ENCODE measurements at places on chromosomes 11 and 22.

DNA sequence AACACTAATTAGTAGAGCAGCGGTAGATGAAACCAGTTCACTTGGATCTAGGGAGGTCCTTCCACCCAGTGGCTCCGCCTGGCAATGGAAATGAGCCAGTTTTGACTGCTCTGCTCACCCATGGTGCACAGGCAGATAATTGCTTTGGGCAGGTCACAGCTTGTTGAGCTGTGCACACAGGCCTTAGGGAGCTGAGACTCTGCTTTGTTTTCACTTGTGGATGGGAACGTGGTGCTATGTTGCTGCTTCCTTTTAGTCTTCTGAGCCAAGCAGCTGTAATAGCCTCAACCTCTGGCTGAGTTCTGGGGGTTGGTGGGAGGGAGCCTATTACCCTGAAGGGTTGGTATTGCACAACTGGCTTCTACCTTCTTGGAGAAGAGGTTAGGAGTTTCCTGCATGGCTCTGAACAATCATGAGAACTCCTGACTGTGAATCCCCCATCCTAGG lies 262.3 kb upstream of the MTNR1B start:
- peak; percentile 31 for ATAC-seq

GRCh38 chr11:17462940-17463339 lies 13.7 kb downstream of the ABCC8 start:
- no peak for ATAC-seq

DNA sequence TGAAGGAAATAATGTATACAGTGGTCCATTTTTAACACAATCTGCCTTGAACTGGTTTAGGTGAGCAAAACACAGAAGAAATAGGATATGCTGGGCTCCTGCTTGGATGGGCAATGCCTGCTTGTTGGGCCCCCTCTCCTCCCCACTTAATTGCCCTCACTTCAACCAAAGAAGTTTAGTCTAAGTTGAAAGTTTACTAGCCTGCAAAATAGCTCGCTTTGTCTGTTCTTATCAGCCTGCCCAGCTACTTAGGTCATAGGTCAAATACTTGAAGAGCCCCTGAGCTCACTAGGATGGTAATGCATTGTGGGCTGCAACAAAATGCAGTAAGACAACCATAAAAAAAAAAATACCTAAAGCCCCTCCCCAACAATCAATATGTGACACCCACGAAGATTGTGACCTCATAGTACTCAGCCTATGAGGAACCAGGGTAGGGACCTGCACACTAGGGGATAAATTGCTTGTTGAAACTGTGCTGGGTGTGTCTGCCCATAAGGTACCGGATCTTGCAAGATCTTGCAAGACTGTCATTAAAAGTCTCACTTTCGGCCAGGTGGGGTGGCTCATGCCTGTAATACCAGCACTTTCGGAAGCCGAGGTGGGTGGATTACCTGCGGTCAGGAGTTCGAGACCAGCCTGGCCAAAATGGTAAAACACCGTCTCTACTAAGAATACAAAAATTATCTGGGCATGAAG lies 10.9 kb downstream of the DRICH1 start:
- ATAC-seq = no peak

DNA sequence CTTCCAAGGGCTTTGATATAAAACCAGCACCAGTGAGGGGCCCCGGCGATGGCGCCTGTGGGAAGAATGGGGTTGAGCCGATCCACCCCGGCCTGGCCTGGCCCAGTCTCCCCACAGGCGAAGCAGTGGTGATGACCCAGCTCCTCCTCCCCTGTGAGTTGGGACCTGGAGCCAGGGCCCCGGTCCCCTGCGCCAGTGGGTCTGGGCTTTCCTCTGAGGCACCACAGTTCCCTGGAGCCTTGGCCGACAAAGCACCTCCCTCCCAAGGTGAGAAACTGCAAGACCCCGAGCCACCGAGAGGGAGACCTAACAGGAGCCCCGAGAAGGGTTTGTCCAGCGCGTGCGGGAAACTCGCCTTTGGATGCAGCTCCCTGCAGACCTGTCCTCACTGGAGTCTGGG lies 942.9 kb downstream of the BRD1 start:
- no peak for ATAC-seq

DNA sequence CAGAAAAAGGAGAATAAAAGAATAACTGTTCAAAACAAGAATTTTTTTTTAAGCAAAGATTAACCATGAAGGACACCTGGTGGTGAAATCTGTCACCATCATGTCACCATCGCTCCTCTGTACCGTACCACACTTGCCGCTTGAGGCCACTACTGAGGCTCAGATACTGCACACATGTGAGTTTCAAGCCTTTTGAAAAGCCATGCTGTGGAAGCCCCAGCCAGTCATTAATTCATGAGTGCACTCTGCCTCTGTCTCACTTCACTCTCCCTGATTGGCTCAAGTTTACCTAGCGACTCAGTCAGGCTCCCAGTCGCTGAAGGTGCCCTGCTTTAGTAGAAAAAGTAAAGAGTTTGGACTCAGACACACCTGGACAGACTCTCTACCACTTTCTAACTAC lies 6.6 kb upstream of the MS4A12 start:
- no peak for ATAC-seq

All from gastroesophageal sphincter (tissue), 4 donors.